ENCODE measurements at places on chromosomes 16 and 17. TPM values are rescaled to one million over a fixed set of nuclear protein-coding genes. Genes with fewer than 3 reads are reported as not detected.

Gene TBC1D28
- total RNA-seq = not detected

Gene CCR7
- total RNA-seq = not detected

Gene NEUROD2
- not detected for total RNA-seq

Gene C16orf92
- not detected for total RNA-seq

Gene CBFA2T3
- 3.5 TPM for total RNA-seq

Gene ACSM5
- 0.67 TPM for total RNA-seq

Gene PLD6
- 1.6 TPM for total RNA-seq

Gene NPIPA8
- 14.0 TPM for total RNA-seq

Gene MYH2
- total RNA-seq = not detected

Gene CES1
- 2.0 TPM for total RNA-seq

Gene NME4
- 65.2 TPM for total RNA-seq

Data from Peyer's patch (tissue), 4 donors.